Stimulated activated CD8-positive, alpha-beta memory T cell treated with anti-CD3 and anti-CD28 coated beads, Interleukin-15, amount 100 ng/mL, for 24 hours (primary cell): ENCODE measurements at places on chromosomes 6 and 20.

- DNase-seq = no peak
Measured at GRCh38 chr20:1321654-1321939, 7.3 kb downstream of the SDCBP2 start.

DNA sequence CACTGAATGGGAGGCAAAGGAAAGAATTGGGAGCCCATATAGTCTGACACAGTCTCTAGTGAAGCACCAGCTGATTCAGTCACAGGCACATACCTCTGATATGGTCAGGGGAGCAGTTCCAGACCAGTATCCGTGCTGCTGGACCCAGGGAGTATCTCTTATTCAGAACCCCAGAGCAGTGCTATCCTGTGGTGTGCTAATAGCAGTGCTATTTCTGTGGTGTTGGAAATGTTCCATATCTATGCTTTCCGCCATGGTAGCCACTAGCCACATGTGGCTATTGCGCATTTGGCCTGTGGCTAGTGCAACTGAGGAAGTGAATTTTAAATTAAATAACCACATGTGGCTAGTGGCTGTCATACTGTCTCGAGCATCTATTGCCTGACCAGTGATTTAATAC lies 11.0 kb downstream of the SCUBE3 start:
- DNase-seq = no peak

DNA sequence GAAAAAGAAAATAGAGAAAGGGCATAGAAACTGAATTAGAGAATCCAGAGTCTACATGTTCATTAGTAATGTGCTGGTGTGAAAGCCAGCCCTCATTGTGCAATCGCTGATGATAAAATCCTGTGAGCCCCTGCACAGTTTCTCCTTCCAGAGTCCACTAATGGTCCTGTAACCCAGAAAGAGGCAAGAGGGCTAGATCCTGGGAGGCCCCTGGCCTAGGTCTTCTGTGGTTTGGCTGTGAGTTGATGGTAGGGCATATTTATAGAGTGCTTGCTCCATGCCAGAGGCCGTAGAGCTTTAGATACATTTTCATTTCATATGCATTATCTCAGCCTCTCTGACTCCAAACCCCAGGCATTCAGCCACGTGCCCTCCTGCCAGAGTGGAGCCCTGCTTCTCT lies 94.9 kb upstream of the MTHFD1L start:
- no peak for DNase-seq

GRCh38 chr6:40882323-40882997 lies 156.6 kb downstream of the UNC5CL start:
- no peak for DNase-seq

GRCh38 chr6:87794922-87795885 lies 93.2 kb upstream of the AKIRIN2 start:
- no peak for DNase-seq
